ENCODE measurements at places on chromosomes 5 and 9. TPM values are rescaled to one million over a fixed set of nuclear protein-coding genes. Genes with fewer than 3 reads are reported as not detected.

DNA sequence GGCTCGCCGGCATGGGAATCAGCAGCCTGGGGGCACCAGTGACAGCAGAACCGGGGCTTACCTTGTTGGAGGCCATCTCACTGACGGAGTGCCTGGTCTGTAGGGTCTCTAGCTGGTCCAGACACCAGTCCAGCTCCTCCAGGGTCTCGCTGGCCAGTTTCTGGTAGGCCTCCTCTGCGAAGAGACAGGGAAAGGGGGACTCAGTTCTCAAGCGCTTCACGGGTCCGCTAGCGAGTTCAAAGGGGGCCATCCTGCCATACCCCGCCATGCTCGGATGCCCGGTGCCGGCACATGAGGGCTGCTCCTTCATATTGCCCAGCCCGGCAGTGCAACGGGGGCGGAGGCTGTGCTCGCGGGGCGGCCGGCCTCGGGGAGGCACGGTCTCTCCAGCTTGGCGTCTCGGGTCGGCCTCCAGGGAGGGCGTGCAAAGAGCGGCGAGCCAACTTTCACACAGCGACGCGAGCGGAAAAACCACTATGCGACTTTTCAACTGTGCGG, 456.0 kb downstream of the RAB3C start:
- peak; percentile 63 for ATAC-seq

- ATAC-seq: peak; percentile 80
Measured at GRCh38 chr9:88258024-88258423, 119.7 kb upstream of the SPATA31C2 start.

DNA sequence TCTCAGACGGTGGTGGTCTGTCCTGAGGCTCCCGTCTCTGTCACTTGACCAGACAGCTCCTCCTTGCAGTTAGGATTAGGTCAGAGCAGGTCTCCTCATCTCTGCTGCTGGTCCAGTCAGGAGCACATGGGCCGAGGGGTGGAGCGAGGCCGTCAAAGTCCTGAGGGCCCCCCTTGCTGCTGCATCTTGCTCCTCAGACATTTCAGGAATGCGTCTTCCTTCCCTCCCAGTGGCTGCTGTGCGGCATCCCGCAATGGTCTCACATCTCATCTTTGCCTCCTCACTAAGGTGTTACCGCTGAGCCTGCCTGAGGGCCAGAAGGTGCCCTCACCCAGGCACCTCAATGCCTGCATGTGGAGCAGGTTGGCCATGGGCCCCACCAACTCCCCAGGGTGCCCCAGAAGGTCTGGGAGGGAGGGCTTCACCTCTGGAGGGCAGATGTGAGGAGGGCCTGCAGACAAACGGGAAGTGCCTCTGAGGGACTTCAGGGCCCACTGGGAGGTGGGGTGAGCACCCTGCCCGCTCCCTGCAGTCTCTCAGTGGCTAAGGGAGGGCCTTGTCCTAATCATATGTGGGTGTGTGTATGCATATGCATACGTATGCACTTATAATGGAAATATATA, 137.7 kb upstream of the LMX1B start:
- no peak for ATAC-seq

DNA sequence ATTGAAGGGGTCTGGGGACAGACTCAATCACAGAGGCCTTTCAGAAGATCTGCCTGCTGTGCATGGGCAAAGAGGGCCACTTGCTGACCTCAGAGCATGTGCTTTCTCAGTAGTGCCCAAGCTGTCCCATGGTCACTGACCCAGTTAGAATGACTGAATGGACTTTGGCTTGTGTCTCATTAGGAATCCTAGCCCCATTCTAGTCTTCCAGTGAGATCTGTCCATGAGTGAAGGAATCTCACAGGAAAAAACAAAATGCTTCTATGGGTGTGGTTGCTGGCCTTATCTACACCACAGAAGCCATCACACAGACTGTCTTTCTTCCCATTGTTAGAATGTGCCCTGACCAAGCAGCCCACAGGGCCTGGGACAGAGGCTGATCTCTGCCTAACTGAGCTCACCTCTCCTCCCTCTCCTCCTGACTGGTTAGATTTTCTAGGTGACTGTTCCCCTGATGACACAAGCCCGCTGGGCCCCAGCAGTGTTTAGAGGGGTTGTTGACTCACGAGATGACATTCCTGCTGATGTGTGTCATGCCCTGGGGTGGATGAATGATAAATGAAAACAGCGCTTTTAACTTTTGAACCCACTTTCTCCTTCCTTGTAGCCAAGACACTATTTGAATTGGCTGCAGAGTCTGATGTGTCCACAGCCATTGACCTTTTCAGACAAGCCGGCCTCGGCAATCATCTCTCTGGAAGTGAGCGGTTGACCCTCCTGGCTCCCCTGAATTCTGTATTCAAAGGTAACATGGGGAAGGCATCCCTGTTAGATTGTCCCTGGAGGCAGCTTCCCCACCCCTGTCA, 24.8 kb downstream of the TGFBI start:
- ATAC-seq: peak; percentile 80

DNA sequence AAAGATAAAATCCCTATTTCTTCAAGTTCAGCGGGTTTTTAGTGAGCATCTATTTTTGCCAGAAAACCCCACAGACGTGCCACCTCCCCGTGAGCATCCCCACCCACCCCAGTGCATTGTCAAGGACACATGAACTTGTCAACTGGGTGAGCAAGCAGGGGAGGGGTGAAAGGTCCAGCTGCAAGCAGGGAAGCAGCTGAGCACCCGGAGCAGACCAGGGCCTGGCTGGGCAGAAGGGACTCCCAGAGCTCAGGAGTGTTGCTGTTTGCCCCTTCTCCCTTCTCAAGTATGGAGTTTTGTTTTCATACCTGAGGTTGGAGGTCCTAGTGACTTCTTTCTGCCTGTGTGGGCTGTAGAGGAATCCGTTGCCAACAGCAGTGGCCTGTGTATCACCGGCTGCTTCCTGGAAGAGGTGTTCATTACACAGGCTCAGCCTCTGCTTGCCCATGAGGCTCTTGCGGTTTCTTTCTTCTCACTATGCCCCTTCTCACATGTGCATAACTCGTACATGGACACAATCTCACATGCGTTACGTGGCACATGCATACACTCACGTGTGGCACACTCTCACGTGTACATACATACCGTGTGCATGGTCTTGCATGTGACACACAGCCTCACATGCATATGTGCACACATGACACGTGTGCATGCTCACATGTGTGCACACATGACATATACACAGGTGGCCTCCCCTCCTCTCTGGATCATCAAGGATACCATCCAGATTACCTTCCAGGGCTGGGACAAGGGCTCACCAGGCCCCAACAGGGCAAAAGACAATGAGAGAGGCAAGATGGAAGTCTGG, 126.7 kb downstream of the MVB12B start:
- no peak for ATAC-seq

DNA sequence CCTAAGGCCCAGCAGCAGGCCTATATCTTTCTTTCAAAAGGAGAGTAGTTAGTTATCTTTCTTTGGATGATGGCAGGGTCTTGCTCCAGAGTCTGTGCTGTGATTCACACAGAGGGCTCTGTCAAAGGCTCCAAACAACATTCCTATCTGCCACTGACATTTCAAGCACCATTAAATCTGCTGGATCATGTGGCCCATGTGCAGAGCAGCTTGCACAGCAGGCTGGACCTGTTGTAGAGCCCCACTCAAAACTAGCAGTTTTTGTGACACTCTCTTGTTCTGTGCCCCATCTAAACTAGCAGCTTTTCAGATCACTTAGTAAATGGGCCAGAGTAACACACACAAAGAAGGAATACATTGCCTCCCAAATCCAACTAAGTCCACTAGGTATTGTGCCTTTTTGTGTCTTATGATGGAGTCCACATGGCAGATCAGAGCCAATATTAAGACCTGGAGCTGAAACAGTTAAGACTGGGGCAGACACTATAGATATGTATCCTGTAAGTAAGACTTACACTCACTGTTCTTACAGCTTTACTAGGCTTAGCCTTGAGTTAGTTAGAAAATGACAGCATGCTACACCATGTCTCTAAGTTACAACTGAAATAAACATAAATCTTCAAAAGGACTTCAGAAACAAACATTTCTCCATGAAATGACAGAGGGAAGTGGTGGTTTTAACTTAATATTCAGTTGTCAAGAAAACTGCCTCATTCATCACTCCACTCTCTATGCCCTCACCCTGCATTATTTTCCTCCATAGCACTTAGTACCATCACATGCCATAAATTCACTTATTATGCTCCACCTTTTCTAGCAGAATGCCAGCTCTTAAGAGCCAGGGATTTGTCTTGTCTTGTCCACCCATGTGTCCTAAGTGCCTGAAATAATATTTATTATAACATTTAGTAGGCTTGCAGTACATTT, 400.9 kb downstream of the RAB3C start:
- peak; percentile 77 for ATAC-seq

- ATAC-seq: no peak
Measured at GRCh38 chr9:123511326-123512277, 155.6 kb downstream of the CRB2 start.

DNA sequence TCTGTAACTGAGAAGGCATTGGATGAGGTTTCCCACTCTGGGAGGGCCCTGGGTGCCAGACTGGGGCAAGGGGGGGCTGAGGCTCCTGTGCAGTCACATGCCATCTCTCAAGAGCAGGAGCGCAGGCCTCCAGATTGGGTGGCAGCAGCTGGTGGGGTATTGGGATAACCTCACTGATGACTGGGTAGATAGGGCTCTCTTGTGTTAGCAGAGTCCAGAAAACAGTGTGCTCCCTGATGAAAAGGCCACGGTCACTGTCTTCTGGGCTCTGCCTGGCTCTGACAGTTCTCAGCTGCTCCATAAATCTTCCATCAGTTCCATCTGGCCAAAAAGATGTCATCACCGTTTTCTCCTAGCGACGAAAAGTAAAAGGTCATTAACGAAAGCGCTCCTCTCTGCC, 21.8 kb upstream of the NKX2-5 start:
- ATAC-seq: no peak

DNA sequence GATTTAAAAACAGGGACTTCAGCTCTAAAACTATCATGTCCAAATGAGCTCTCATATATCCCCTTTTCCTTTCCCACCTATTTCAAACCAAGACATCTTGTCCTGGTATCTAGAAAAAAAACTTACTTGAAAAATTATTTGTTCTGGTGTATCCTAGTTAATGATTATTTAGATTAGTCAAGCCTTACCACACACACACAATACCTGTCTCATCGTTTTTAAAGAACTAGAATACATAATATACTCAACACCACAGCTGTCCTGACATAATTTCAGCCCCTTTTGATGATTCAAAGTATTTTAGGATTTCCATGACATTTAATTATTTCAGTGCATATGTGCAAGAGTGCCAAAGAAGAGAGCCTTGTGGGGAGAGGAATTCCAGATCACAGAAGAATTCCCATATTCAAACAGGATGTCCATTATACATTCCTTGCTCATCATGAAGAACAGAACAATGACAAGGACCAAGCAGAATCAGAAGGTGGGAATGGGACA, 233.7 kb downstream of the SMARCA2 start:
- ATAC-seq: no peak

- ATAC-seq: no peak
Measured at GRCh38 chr5:112418659-112419163, 366 bp downstream of the EPB41L4A start.

- no peak for ATAC-seq
Measured at GRCh38 chr5:81187885-81188284, 45.2 kb upstream of the CKMT2 start.

DNA sequence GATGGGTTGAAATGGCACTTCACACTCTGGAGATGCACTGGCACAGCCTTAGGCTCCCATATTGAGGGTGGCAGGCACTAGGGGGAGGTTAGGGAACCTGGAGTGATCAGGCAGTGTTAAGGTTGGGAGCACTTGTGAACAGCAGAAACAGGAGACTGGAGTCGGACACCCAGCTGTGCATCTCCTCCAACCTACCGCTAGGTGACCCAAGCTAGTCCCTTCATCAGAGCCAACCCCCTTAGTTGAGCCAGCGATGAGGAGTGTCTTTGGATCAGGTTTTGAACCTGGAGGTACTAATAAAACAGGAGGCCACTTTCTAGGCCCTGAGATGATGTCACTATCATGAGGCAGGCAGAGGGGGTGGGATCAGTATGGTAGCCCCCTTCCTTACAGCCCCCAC, 1.7 kb downstream of the ACTL7B start:
- no peak for ATAC-seq

GRCh38 chr9:129671519-129671918, 6.1 kb downstream of the PRRX2 start:
- ATAC-seq: peak; percentile 10

- ATAC-seq: no peak
Measured at GRCh38 chr9:18215626-18216025, 258.3 kb upstream of the ADAMTSL1 start.

GRCh38 chr5:134846641-134846960, 833 bp downstream of the C5orf24 start:
- ATAC-seq: peak; percentile 0

DNA sequence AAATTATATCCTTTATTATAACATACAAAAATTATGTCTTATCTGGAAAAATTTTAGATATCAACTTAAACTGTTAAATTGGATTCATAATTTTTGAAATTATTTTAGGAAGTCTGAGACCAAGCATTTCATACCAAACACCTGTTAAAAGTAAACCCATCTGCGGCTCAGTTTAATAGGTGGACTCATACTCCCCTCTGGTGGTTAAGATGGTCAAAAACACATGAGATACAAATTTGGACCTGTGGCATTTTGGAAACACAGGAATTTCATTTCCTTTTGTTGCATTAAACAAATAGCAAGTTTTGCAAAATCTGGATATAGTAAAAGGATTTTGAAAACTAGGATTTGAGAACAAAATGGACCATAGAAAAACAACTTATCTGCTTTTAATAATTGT, 53.7 kb downstream of the RGMB start:
- ATAC-seq: no peak

DNA sequence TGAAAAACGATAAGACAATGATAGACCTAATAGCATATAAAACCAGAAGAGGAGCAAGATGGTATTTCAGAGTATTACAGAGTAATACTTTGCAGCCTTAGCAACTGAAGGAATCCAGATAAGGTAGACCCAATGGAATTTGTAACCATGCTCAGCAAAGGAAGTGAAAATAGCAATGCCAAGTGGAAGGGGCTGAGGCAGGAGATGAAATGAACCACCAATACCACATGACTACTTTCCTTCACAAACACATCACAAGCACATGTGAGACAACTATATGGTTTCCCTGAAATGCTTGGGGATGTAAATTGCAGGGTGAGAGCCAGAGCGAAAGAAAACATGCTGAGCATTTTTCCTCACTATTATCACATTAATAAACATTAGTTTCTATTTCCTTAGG, 79.8 kb upstream of the MELK start:
- no peak for ATAC-seq

GRCh38 chr5:96976-97660, 5.2 kb downstream of the PLEKHG4B start:
- no peak for ATAC-seq

The BTNL8 gene
- total RNA-seq: 0.38 TPM

The CER1 gene
- not detected for total RNA-seq

The SLC34A3 gene
- not detected for total RNA-seq

The PLPP7 gene
- 6.7 TPM for total RNA-seq

The STK32A gene
- total RNA-seq: 46.0 TPM

The SLC6A18 gene
- not detected for total RNA-seq

The TXN gene
- 778 TPM for total RNA-seq

The SLC46A2 gene
- total RNA-seq: 0.15 TPM

The FRRS1L gene
- total RNA-seq: 0.15 TPM

The SV2C gene
- total RNA-seq: 11.1 TPM

The GPX3 gene
- 4.9 TPM for total RNA-seq

Data from motor neuron (in vitro differentiated cells).